ENCODE measurements at places on chromosomes 7 and 10. TPM values are rescaled to one million over a fixed set of nuclear protein-coding genes. Genes with fewer than 3 reads are reported as not detected.

- DNase-seq = no peak
Observed at GRCh38 chr7:157650131-157650631, 313.4 kb downstream of the DNAJB6 start.

The NKX2-3 gene
- total RNA-seq = not detected

- no peak for DNase-seq
Observed at GRCh38 chr10:69934768-69935167, 117.9 kb upstream of the MACROH2A2 start.

DNA sequence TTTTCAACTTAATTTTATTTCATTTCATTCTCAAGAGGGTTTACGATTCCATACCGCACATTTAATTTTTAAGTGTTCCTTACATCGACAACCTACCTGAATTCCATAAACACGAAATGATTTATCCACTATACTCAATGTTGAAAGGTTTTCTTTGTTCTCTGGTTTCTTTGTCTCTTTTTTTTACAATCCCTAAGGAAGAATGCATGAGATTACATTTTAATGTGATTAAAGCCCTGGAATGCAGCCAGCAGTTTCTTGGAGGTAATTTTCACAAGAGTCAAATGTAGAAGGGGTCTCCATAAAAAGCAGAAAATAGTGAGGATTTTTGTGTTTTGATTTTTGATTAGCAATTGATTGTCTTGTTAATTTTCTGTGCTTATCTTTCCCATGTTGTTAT, 59.2 kb upstream of the ADCY1 start:
- DNase-seq = no peak

DNA sequence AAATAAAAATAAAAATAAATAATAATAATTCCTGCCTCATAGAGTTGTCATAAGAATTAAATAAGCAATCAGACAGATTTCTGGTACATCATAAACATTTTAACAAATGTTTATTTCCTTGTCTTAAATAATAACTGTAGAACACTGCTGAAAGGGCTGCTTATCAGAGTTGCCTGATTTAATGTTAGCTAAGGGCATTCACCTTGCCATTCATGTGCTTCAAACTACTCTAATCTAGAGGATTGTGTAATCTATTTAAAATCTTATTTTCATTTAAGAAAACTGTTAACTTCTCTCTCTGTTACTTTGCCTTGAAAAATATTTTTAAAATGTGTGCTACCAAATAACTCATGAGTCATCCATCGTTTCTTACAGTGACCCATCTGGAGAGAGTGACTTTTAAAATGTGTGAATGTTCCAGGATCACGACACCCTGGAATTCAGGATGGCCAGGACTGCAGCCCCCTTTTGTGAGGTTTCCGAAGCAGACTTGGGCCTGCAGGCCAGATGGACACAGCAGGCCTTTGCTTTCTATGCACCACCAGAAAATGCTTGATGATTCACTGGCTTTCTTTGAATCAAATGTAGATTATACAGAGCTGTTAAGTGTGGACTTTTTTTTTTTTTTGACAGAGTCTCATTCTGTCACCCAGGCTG, 109.1 kb upstream of the TNS3 start:
- DNase-seq = no peak

The GRB10 gene
- 86.0 TPM for total RNA-seq

GRCh38 chr7:127252778-127253280, at the start of gene GRM8:
Gene GRM8 (minus strand): TSS chr7:127252941.
- DNase-seq = peak; percentile 60

DNA sequence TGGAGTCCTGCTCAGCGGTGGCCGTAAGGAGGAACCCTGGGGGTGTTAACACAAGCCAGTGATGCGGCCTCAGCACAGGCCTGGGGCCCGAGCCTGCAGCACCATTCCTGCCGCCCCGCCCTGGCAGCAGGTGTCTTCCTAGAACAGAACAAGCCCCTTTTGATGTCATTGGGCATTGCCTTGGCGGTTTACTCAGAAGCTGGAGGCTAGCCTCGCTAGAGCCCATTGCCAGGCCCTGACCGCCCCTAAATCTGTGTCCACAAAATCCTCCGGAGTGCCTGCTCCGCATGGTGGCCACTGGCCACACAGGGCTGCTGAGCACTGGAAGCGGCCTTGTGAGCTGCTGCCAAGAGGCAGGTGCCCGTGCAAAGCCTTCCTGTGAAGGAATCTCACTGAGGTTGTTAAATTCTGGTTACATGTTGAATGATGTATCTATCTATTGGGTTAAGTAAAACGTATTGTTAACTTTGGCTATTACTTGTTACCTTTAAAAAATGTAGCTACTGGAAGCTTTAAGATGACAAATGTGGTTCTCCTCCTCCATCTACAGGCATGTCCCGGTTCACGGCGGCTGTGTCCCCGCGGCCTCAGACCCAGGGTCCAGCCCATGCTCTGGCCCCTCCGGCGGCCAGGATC, 1.2 kb upstream of the INPP5A start:
- no peak for DNase-seq

DNA sequence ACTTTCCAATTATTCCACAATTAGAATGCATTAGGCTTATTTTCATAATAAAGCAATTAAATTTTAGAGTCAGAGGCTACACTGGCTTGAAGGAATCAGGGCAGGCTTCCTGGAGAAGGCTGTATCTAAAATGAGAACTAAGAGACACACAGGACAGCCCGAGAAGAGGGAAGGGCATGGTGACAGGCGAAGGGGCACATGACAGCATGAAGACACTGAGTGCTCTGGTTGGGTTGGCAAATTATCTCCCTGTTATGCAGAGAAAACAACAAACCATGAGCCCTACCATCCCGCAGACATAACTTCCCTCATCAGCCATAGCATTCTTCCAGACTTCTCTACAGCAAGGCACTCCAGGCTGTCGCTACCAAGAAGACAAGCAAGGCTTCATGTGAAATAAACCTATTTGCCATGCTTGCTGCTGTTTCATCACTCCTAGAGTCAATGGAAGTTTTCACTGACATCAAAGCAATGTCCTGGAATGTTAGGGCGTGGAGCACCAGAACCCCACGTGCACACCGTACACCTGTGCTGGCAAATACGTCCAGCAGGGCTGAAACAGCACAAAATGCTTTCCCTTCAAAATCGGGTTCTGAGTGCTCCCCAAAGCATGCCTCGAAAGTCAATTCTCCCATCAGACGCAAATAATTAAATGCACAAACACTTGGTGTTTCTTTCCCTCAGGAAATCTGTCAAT, 21.3 kb downstream of the VOPP1 start:
- DNase-seq = no peak

The KLLN gene
- 1.1 TPM for total RNA-seq

- no peak for DNase-seq
Observed at GRCh38 chr10:79427965-79428364, 17.5 kb downstream of the ZCCHC24 start.

GRCh38 chr7:82221152-82221674, 222.4 kb downstream of the CACNA2D1 start:
- DNase-seq = no peak

DNA sequence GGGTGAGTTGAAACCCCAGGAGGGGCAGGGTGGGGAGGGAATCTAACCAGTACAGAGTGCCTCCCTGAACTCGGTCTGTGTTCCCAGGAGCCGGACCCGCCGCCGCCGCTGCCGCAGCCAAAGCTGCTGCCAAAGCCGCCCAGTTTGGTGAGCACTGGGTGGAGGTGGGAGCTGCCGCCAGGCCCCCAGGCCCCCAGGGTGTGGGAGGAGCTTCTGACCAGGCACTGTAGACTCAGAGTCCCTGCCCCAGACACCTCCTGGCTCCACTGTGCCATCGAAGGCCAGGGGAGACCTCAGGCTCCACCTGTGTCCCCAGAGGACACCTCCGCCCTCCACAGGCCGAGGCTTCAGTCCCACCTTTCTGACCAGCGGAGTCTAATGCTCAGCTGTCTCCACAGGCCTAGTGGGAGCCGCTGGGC, 20.4 kb upstream of the LIMK1 start:
- no peak for DNase-seq

The GAD2 gene
- total RNA-seq = not detected

DNA sequence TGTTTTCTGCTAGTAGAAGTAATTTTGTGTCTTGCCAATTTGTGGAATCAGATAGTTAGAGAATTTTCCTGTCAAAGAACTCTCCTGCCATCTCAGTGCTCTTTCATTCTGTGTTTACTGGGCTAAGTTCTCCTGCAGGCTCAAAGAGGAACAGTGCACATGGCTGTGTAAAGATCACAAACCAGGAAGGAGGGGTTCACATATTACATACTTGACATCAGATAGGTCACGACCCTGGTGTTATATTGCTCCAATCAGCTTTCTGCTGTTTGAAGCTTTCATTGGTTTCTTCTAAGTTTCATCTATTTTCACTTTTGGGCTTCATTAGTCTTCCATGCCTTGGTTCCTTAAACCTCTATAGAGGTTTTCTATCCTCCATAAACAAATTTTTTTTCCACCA, 13.5 kb upstream of the ELMO1 start:
- DNase-seq = no peak

GRCh38 chr10:112768121-112768520, 181.9 kb upstream of the TCF7L2 start:
- no peak for DNase-seq

The CHCHD3 gene
- total RNA-seq = 98.4 TPM

The GATA3 gene
- 0.39 TPM for total RNA-seq

DNA sequence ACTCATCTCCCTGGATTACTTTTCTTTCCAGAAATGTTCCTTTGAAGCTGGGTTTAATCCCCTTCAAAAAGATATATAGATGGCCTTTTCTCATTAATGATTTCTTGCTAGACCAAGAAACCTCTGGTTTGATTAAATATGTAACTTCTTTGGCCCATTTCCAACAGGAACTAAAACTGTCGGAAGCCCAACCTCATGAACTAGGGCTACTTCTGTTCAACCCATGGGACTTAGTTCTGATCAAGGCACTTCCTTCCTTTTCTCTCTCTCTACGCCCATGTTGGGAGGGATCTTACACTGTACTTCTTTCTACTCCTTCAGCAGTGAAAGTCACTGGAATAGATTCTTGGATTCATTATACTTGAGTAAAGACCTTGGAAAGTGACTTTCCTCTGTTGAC, 83.6 kb downstream of the TMEM106B start:
- DNase-seq = no peak

GRCh38 chr7:40297741-40298311, 163.0 kb downstream of the SUGCT start:
- DNase-seq = no peak

The WEE2 gene
- not detected for total RNA-seq

DNA sequence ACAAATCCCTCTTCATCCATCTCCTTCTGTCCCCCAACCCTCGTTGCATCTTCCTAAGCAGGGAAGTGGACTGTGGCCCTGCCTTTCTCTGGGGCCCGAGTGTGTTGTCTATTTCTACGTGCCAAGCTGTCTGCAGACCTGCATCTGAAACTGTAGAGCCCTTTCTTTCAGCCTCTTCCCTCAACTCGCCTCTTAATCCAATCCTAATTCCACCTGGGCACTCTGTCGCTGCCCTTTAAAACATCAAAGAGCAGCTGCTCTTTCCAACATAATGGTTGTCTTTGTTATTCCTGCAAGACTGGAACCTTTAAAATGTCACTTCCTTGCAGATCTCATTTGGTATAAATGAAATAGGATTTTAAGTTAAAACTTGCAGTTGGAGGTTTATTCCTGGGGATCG, 21.5 kb upstream of the ADAM12 start:
- DNase-seq = no peak

Data from neural crest cell (in vitro differentiated cells).